ENCODE measurements at places on chromosomes 12 and 14.

- DNase-seq: no peak
Measured at GRCh38 chr12:97005646-97006045, 98.6 kb downstream of the NEDD1 start.

GRCh38 chr12:51851413-51852124, 3.1 kb upstream of the FIGNL2 start:
- DNase-seq: no peak

DNA sequence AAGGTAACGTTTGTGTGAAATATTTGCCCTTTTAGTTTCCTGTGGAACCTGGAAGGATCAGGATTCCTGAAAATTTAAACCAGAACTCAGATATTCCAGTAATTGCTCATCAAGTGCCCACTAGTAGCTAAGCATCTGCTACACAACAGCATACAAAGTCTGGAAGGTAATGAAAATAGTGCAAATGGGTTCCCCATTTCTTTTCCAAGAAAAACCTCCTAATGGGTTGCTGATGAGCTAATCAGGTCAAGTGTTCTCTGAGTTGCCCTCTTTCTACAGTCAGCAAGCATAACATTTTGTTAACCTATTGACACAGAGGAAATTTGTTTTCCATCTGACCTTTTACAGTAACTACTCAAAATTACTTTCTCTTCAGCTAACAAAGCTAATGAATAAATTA, 83.6 kb upstream of the PMCH start:
- DNase-seq: no peak

GRCh38 chr12:14059548-14059947, 78.1 kb upstream of the GRIN2B start:
- no peak for DNase-seq

DNA sequence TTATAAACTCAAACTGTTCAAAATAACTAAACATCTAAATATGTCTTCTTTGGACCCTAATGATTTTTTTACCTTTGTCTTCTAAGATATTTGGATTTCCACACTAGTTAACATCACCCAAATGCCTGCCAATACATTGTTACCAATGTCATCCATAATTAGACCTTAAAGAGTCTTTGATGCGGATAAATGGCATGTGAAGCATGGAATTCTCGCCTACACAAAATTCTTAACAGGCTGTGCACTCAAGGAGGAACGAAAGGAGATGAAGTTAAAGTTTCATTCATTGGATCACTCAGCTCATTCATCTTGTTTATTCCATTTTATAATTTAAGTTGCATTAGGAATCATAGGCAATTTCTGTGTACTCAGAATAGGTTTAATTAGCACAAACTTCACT, 219.7 kb downstream of the ACSS3 start:
- DNase-seq: no peak

- no peak for DNase-seq
Measured at GRCh38 chr12:117018276-117018675, 80.9 kb downstream of the TESC start.

- peak; percentile 58 for DNase-seq
Measured at GRCh38 chr12:131603939-131604795, 106.7 kb upstream of the SFSWAP start.

DNA sequence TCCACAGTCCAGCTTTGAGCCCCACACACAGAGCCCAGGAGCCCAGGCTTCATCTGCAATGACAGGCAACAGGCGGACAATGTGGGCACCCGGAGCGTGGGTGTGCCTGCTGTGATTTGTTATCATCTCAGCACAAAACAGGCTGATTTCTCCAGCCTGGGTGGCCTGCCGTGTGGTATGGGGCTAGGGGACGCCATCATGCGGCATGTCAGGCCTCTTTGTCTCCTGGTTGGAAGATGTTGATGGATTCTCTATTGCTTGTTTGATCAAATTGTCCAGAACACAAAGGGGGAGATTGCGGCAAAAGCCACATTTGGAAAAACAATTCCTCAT, 147.1 kb downstream of the KIF26A start:
- no peak for DNase-seq

- no peak for DNase-seq
Measured at GRCh38 chr12:67910360-67911274, 78.6 kb upstream of the IFNG-AS1 start.

- DNase-seq: no peak
Measured at GRCh38 chr14:102590667-102591099, 1.8 kb upstream of the RCOR1 start.

GRCh38 chr12:63882844-63883243, 38.3 kb downstream of the SRGAP1 start:
- DNase-seq: no peak

- no peak for DNase-seq
Measured at GRCh38 chr14:65769151-65769550, 356.6 kb downstream of the FUT8 start.

GRCh38 chr14:91062600-91062999, 2.2 kb upstream of the RPS6KA5 start:
- no peak for DNase-seq

DNA sequence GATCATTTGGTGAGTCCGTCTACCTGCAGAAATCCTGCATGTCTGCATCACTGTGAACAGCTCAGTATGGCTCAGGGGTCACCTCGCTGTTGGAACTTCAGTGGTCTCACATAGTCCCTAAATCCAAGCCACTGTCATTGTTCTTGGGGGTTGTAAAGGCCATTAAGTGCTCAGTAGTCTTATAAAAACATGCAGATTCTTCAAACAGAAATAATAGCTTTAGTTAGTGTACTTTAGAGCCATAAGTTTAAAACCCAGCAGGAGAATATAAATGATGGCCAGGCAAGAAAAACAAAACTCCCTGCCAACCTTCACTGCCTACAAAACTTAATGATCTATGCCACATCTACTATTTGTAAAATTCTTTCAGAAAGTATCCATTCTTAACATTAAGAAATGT, 396.3 kb downstream of the SYT1 start:
- DNase-seq: no peak

DNA sequence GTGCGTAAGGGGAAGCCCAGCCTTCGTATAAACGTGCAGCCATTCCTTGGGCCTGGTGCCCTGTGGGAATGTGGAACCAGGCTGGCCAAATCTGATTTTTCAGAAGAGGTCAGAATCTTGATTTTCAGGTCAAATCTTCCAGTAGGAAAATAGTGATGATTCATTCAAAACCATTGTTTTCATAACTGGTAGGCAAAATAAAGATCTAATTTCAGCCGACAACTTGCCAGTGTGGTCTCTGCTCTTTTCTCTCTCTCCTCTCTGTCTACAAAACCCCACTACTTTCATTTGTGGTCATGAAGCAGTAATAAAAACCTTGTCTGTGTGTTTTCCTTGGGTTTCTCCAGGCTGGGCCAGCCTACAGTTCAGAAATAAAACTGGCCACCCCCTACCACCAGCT, 135.1 kb downstream of the RBM19 start:
- no peak for DNase-seq

DNA sequence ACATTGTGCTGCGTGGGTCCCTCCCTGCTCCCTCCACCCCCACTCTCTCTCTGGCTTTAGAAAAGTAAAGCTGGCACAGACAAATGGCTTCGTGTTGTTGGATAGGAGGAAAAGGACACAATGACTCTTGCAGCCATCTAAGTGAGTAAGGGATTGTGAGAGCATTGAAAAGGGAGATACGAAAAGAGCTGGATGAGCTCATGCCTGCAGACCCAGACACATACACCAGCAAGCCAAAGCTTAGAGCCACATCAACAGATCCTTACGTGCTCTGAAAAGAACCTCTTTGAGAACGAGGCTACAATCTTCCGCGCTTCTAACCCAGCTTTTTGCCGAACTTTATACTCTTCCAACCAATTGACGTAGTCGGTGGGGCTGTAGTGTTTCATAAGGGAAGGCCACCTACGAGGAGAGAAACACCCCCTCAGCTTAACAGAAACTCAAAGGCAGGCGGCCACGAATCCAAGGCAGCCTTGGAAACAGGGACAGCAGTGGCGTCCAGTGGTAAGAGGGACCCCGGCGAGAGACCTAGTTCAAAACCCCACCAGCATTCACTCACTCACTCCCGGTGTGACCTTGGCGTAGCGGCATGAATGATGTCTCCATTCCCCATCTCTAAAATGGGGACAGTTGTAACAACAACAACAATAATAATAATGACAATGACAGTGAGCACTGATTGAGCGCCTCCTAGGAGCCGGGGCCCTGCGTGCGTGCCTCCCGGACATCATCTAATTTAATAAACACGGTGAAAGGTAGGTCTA, 1.1 kb downstream of the FBXO21 start:
- DNase-seq: no peak

DNA sequence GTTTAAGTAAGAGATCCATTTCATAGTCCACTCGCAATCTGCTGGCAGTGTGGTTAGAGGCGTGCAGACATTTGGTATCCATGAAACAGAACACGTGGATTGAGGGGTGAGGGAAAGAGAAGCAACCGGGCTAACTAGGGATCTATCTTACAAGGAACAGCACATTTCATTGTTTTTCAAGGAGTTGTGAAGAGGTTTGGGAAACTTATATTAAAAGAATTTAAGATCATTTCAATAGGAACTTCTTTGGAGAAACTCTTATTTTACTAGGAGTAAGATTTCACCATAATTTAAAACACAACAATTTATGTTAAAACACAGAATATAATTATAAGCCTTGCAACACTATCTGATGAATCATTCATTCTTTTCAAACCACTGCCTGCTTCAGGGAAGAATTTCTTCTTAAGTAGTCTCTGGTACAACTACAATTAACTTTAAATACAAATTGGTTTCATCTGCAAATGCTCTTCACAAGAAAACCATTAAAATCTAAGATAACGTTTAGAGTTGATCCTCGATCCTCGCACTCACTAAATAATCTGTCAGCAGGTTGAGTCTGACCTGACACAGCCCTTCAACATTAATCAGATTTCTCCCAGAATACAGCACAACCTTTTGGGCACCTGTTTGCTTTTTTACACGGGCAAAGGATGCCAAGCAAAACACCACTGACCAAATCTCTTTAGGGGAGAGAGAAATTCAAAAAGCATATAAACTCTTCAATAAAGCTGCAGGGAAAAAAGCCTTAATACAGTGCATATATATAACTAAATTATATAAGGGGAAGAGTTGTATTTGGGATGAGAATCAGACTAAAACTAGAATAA, 27.3 kb downstream of the PPTC7 start:
- DNase-seq: no peak

DNA sequence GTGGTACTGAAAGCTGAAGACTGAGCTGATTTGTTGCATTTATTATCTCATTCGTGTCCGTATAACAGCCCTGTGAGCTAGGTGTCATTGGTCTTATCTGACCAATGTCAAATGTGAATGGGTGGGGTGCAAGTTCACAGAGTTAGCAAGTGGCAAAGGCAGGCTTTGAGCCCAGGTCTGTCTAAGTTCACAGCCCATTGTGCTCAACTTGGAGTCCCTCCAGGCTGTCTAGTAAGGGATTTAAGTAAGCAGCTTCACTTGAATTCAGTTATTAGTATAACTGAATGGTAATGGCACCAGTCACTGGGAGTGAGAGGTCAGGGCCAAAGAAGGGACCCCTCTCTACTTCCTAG, 8.5 kb downstream of the C1S start:
- no peak for DNase-seq

DNA sequence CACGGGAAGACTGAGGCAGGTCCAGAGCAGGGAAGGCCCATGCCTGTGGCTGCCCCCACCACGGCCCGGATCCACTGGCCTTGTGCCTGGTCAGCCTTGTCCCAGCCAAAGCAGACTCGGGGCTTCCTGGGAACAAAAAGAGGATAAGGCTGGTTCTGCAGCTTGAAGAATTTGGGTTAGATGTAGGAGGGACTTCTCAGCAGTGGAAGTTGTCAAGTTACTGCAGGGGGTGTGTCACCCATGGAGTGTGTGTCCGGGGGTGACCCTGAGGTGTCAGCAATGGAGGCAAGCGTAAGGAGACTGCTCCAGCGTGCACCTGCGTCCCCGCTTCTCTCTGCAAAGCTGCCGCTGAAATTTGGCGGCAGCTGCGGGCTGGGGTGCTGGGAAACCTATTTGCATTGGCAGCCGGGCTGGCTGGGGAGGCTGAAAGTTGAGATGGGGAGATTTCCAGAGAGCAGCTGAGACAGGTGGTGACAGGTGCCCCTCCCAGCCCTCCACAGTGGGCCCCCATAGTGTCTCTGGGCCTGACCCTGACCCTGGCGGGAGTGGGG, 12.5 kb upstream of the TNFAIP2 start:
- DNase-seq: no peak

GRCh38 chr12:21676776-21677175, 19.1 kb upstream of the LDHB start:
- DNase-seq: peak; percentile 33

DNA sequence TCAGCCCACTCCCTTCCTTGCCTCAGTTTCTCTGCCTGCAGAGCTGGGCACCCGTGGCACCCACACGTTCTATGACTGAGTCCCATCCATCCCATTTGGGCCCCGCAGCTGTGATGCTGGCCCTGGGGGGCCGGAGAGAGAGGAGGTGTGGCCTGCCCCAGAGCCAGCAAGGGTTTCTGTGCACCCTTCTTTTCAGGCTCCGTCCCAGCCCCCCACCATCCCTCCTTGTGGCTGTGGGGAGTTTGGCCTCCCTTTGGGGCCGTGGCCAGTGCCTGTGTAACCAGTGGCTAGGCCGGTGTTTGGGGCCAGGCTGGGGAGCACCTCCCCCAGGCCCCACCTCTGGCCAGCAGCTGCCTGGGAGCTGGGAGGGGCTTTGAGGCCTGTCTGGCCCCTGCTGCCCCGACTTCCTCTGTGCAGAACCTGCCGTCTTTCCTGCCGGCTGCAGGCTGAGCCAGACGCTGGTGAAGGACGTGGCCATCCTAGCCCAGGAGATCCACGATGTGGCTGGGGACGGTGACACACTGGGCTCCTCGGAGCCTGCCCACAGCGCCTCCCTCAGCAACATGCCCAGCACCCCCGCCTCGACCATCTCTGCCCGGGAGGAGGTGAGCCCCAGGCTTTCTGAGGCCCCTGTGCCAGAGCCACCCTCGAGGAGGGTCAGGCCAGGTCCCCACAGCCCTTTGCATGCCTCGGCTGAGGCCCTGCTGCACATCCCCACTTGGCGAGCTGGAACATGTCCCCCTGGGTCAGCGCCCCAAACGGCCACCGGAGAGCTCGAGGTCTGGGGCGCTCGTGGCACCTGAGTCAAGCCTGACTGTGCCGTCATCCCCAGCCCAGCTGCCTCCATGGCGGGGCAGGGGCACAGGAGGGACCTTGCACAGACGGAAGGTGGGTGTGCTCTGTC, 27.7 kb downstream of the CEP170B start:
- no peak for DNase-seq

DNA sequence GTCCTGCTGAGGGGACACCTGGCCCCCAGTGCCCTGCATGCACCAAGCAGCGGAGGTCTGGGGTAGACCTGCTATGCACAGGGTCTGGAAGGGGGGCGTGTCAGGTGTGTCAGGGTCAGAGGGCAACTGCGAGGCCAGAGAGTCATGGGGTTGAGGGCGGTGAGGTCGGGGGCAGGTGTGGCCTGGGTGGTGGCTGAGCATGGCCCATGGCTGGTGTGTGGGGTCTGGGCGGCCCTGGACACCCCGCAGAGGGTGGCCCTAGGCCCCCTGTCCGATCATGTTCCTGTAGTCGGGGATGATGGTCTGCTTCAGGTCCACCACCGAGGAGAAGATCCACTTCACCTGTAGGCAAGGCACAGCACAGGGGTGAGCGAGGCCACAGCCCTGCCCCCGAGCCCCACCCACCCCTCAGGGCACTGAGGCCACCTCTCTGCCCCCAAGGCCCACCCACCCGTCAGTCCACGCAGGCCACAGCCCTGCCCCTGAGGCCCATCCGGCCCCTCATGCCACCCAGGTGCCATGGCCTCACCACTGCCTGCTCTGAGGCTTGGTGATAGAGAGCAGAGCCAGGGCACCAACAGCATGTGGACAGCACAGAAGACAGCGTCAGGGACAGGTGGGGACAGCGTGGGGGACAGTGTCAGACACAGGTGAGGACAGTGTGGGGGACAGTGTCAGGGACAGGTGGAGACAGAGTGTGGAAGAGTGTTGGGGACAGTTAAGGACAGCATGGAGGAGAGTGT, 211.3 kb downstream of the TMEM121 start:
- no peak for DNase-seq
